ENCODE measurements at places on chromosomes 7 and 10.

GRCh38 chr7:73509463-73509862 lies 12.6 kb downstream of the BAZ1B start:
- no peak for DNase-seq

DNA sequence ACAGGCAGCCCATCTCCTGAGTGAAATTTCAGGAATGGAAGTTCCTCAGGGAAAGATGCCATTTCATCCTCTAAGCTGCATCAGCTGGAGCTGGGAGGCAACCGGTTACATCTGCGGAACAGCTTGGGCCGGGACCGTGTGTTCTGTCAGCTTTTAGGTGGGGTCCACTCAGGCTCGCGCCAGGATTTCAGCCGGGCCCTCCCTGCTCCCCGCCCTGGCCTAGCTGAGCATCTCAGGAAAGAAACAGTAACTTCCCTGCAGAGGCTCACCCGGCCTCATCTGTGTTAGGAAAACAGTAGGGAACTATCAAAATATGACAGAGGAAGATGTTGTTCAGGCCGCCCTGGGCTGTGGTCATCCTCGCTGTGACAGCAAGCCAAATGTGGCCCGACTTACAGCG lies 110.4 kb downstream of the TRIL start:
- DNase-seq: no peak

- no peak for DNase-seq
Measured at GRCh38 chr7:127938588-127938987, 92.6 kb downstream of the LRRC4 start.

- no peak for DNase-seq
Measured at GRCh38 chr10:113970641-113971040, 73.0 kb upstream of the ADRB1 start.

DNA sequence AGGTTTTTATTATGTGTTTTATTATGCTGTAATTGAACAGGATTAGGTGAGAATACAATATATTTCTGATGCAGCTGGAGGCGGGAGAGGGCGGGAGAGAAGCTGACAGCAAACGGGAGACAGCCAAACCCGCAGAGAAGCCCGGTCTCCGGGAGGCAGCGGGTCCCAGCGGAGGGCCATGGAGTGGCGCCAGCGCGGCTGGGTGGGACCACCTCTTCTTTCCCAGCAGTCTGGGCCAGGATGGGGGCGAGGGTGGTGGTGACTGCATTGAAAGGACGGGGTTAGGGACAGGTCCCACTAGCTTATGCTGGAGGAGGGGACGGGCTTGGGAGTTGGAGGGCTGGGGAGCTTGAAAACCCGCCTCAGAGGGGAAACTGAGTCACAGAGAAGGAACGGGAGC lies 14.5 kb upstream of the KAZALD1 start:
- DNase-seq: no peak

- DNase-seq: no peak
Measured at GRCh38 chr10:14652067-14652466, 122.6 kb downstream of the FAM107B start.

- DNase-seq: no peak
Measured at GRCh38 chr10:73873142-73873837, 1.1 kb downstream of the CAMK2G start.

DNA sequence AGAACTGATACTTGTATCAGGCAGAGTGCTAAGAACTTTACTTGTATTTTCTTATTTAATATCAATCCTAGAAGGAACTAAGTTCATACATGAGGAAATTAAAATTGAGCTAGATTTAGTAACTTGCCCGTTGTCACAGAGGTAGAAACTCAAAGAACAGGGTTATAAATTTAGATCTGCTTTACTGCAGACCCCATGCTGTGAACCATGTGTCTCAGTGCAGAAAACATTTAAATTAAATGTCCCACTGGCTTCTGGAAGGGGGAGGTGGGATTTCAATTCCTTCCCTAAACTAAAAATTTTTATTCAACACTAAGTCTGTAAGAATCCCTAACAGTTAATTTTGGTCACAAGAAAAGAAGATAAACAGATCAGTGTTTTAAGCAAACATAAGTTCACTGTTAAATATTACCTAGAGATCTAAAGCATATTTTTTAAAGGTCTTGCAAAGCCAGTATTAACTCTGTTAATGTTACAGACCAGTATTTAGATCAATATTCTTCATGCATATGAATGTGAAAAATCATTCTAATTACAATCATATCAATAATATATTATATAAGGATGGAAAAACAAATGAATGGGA lies 23.1 kb downstream of the WASL start:
- DNase-seq: no peak

DNA sequence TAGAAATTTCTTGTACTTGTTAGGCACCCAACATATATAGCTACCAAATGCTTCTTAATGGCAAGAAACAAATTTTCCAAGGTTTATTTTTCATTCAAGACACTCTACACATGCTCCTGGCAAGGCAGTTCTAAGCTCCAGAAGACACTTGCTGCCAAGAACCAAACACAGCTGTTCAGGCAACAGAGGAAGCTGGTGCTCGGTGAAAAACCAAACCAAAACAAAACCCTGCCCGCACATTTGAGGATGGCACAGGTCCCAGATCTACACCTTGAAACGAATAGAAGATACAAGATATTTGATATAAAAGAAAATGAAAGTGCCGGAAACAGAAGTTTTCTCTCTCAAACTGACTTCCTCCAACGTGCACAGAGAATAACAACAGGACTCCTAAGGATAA lies 4.9 kb upstream of the DNTT start:
- no peak for DNase-seq

- no peak for DNase-seq
Measured at GRCh38 chr10:70499836-70500167, 21.2 kb downstream of the PALD1 start.

DNA sequence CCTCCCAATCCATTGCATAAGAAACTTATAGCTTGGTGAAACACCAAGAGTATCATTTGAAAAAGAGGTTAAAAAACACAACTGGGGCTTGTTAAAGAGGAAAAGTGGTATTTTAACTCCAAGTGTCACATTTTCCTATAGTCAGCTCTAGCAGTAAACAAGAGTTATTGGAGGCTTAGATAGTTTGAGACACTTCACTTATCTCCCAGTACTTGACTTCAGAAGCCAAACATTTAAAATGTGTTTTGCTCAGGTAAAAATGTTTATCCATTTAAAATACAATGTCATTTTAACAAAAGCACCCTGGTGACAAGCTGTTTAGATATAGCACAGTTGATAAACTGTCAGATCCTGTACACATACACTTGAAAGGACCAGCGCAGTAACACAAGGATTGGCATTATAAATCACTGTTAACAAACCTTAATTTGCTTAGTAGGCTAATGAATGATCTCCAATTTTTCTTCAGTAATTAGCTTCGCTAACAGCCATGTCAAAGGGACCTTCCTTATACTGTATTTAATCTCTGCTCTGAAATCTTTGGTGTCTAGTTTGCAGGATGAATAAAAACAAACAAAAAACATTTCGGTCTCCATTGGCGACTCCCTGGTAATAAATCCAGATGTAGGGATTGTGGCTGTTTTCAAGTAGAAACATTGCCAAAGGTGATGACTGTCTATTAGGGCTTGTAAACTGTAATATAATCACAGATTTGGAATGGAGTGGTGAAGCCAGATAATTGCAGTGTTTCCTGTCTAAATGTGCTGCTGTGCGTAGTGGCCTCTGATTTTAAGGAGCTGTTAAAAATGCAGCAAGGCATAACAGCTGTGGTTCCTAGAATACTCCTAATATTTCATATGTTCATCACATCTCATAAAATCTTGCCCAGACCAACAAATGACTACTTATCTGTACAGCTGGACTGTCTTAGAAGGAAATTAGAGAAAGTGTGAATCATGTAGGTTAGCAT lies 545.1 kb downstream of the AUTS2 start:
- DNase-seq: no peak

DNA sequence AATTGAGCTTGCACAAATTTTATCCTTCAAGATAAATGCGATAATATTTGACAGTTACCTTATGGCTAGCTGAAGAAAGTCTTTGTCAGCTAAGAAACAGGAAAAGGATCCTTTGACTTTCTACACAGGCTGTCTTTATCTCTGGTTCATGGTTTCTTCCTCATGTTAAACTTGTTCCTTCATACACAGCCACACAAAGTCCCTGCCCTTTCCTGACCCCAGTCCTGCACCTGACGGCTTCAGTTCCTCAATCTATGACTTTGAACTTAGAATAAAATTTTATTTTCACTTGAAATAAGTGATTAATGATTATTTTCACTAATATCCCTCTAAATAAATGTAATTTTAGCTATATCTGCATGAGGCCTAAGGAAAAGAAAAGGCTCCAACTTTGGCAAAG lies 77.8 kb upstream of the PRSS1 start:
- no peak for DNase-seq

GRCh38 chr10:79298403-79299244 lies 48.6 kb upstream of the PPIF start:
- no peak for DNase-seq

DNA sequence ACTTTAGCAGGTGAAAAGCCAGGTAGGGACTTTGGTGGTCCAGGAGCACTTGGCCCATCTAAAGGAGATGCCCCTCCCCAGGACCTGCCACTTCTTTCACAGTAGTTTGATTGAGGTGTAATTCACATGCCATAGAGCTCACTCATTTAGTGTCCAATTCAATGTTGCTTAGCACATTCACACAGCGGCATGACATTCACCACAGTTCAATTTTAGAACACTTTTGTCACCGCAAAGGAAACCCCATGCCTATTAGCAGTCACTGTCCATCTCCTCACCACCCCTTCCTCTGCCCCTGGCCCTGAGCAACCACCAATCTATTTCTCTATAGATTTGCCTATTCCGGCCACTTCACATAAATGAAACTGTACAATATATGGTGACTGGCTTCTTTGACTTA lies 211.6 kb upstream of the ZMIZ1 start:
- DNase-seq: no peak

- DNase-seq: no peak
Measured at GRCh38 chr7:108057951-108058481, 55.1 kb upstream of the LAMB1 start.

GRCh38 chr10:60441515-60441914 lies 51.8 kb upstream of the ANK3 start:
- DNase-seq: no peak

- DNase-seq: no peak
Measured at GRCh38 chr10:11330383-11331045, 280.9 kb downstream of the USP6NL start.

DNA sequence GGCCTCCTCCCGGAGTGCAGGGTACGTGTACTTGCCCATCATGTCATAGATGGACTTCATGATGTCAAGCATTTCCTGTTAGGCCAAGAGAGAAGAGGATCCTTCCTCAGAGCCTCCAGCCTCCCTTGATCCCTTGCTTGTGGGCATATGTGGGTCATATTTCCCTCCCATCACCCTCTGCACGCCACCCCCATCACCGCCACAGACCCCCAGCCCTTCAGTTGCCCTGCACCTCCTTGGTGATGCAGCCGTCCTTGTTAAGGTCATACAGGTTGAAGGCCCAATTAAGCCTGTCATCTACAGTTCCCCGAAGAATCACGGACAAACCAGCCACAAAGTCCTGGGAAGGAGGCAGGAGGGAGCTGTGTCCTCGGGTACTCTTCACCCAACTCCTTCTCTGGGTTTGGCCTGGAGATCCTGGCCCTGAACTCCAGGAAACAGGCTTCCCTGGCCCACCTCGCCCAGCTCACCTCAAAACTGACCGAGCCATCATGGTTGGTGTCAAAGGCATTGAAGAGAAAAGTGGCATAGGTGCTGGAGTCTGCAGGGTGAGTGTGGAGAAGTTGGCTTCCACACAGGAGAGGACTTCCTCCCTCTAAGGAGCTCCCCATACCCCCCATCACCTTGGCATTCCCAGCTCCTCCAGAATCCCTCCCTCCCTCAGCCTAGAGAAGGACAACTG lies 9.8 kb upstream of the OGA start:
- no peak for DNase-seq

- no peak for DNase-seq
Measured at GRCh38 chr7:112538726-112539255, 58.0 kb downstream of the LSMEM1 start.

DNA sequence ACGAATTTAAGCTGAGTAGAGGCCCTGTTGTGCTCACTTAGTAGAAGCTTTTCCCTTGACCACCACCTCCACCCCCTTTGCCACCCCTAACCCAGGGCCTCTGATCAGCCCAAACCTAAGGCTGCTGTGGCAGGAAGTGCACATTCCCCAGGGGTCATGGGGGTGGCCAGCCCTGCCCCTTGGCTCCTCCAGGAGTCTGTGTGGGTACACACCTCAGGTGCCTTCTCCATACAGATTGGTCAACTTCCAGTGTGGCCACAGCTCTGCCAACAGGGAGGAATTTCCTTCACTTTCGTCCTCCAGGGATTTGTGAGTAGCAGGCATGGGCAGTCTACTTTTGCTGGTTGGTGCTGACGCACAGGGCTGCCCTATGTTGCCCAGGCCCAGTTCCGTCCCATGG lies 249.9 kb upstream of the ZNF32 start:
- no peak for DNase-seq

GRCh38 chr10:123381224-123381623 lies 227.0 kb downstream of the BUB3 start:
- no peak for DNase-seq

DNA sequence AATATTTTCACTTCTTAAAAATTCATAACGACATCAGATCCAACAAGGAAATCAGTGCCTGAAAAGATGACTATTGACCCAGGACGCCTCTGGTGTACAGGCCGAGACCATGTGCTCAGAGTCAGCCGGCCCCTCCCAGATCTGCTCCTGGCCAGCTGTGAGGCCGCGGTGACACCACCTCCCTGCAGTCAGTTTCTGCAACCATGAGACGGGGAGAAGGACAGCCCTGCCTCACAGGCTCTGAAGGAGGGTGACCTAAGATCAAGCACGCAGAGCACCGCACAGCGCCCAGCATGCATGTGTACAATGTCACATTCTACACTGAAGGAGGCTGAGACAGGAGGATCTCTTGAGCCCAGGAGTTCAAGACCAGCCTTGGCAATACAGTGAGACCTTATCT lies 2.6 kb upstream of the GPER1 start:
- DNase-seq: no peak

- DNase-seq: no peak
Measured at GRCh38 chr7:102890292-102890970, 22.4 kb upstream of the LRRC17 start.

- peak; percentile 70 for DNase-seq
Measured at GRCh38 chr10:624605-625332, 64.7 kb downstream of the DIP2C start.

- DNase-seq: no peak
Measured at GRCh38 chr10:24299578-24300260, 90.8 kb downstream of the KIAA1217 start.

GRCh38 chr10:62512732-62513475 lies 138.7 kb downstream of the ZNF365 start:
- DNase-seq: no peak
